ENCODE measurements at places on chromosomes 4 and X. TPM values are rescaled to one million over a fixed set of nuclear protein-coding genes. Genes with fewer than 3 reads are reported as not detected.

Gene NKX6-1
- not detected for total RNA-seq

Gene PASD1
- not detected for total RNA-seq

DNA sequence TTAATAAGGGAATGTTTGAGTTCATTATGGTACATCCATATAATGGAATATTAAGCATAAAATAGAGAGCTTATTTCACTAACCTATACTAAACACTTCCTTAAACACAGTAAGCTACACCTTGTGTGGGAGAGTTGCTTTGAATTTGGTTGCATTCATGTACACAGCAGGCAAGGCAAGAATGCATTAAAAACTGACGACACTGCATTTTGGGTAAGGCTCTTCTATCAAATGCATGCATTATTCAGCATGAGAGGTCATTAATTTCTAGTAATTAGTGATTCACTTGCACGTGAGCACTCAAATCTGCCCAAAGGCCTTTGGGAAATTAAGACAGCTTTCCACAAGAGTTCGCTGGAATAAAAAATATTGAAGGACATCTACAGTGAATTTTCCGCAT is 8.8 kb upstream of the C1GALT1C1 start:
- H3K27ac ChIP-seq, result no peak overlapping the region
- H3K36me3 ChIP-seq, result no peaks in the 10 kb centered on the region
- DNase-seq, result no peak
- H3K4me3 ChIP-seq, result no peak overlapping the region
- no peaks in the 10 kb centered on the region for H3K4me1 ChIP-seq

DNA sequence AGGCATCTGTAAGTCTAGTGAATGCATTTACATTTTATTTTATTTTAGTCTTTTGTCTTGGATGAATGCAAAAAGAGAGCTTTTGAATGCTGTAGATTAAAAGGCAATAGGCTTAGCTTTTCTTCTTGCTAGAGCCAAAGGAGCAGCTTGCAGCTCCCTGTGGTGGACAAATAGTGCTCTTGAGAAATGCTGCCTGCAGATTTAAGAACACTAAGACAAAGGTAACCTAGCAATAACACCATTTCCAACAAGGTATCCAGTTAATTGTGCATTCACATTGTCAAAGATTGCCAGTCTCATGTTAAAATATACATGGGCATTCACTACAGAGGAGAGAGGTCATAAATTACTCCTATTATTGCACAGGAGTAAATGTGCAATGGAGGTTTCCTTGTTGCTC is 859.2 kb upstream of the PRKX start:
- no peak for DNase-seq
- H3K27ac ChIP-seq, result no peak overlapping the region
- H3K4me1 ChIP-seq, result no peaks in the 10 kb centered on the region

DNA sequence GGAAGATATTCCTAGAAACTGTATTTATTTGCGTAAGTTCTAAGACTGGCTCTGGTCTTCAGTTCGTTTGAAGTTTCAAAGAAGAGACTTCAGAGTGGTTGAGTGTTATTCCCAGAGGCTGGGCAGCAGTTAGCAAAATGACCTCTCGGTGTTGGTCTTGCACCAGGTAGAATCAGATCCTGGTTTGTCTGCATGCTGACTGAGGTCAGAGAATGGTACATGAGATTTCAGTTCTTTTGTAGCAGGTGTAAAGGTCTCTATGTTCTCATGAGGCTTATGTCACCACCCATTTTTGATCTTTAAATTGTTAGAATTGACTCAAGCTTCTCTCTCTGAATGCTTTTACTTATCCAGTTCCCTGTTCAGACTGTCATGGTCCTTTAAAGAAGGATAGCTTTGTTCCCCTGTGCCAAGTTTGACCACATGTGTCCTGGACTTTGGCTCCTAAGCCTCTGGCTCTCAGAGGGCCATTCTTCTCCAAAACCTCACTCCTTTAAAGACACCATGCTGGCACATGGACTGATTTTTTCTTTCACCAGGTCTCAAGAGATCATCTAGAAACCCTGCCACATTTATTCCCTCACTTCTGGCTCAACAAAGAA is 355.8 kb upstream of the BOD1L1 start:
- no peaks in the 10 kb centered on the region for H3K36me3 ChIP-seq
- no peaks in the 10 kb centered on the region for H3K27me3 ChIP-seq
- DNase-seq, result no peak
- H3K4me3 ChIP-seq, result no peak overlapping the region
- no peaks in the 10 kb centered on the region for H3K4me1 ChIP-seq
- no peak overlapping the region for H3K27ac ChIP-seq

DNA sequence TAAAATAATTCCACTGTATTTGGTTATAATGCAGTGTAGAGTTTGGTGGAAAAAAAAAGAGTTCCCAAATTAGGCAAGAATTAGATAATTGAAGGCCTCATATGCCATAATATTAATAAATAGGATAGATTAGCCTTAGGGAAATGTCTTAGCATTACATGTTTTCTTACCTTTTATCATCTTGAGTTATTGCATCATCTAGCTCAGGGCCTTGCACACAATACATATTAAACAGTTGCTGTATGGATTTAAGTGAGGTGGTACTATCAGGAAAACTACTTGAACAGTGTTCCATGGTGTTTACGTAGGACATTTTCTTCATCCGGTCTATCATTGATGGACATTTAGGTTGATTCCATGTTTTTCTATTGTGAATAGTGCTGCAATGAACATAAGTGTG is 419.4 kb downstream of the EPHA5 start:
- H3K36me3 ChIP-seq, result no peaks in the 10 kb centered on the region
- no peak overlapping the region for H3K27ac ChIP-seq
- no peak overlapping the region for H3K4me3 ChIP-seq
- no peaks in the 10 kb centered on the region for H3K27me3 ChIP-seq

Gene PNCK
- total RNA-seq, result 1.1 TPM

Gene FAM184B
- not detected for total RNA-seq

Gene EREG
- 37.7 TPM for total RNA-seq

Gene MAGEE1
- 2.7 TPM for total RNA-seq

DNA sequence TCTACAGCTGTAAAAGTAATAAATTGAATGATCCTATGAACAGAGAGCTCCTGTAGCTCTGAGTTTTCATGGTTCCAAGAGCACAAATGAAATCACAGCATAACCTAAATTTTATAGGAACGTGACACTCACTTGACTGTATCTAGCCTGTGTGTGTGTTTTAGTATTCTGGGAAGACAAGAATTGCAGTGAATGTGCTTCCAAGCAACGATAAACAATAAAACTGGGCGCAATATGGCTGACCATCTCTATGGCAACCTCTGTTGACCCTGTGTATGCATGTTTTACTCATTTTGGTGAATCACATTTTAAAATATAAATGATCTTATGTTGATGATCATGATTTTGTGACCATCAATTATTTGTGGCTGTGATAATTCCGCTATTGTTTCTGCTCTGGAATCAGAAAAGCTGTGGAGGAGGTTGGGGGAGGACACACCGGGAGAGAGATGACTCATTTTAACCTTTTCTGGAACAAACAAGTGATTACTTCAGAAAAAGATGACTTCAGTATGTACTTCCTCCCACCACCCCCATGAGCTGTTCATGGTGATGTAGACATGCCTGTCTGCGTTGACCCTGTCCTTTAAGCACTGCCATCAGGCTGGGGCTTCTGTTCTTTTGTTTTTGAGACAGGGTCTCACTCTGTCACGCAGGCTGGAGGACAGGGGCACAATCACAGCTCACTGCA is 31.8 kb downstream of the USP11 start:
- H3K36me3 ChIP-seq, result no peaks in the 10 kb centered on the region
- no peaks in the 10 kb centered on the region for H3K4me1 ChIP-seq
- H3K27me3 ChIP-seq, result no peaks in the 10 kb centered on the region
- H3K4me3 ChIP-seq, result no peak overlapping the region
- no peak overlapping the region for H3K27ac ChIP-seq

- H3K4me1 ChIP-seq, result no peaks in the 10 kb centered on the region
- H3K4me3 ChIP-seq, result no peak overlapping the region
- H3K36me3 ChIP-seq, result no peaks in the 10 kb centered on the region
- H3K27me3 ChIP-seq, result no peaks in the 10 kb centered on the region
These were observed 224.5 kb downstream of the PCDH18 start for GRCh38 chr4:137307806-137308205.

All from naive thymus-derived CD4-positive, alpha-beta T cell (primary cell).